Umbilical cord (tissue), 2 donors: ENCODE measurements at places on chromosomes 1 and 21.

- no peak for DNase-seq
These were observed 997 bp downstream of the PRKACB start for GRCh38 chr1:84145068-84145467.

- DNase-seq = peak; percentile 68
These were observed 1.3 kb downstream of the NTNG1 start for GRCh38 chr1:107142140-107142542.

- no peak for DNase-seq
These were observed 16.3 kb downstream of the STRIP1 start for GRCh38 chr1:110050602-110051261.

- DNase-seq = peak; percentile 60
These were observed 10.0 kb upstream of the RYR2 start for GRCh38 chr1:237032029-237032428.

GRCh38 chr1:33719326-33719725 lies 144.6 kb upstream of the HMGB4 start:
- DNase-seq = no peak

GRCh38 chr1:87333692-87334347 lies 5.1 kb downstream of the LMO4 start:
- DNase-seq = no peak

GRCh38 chr1:6109688-6110087 lies 64.0 kb downstream of the KCNAB2 start:
- DNase-seq = no peak

GRCh38 chr1:20322081-20322824 lies 31.6 kb downstream of the VWA5B1 start:
- no peak for DNase-seq

DNA sequence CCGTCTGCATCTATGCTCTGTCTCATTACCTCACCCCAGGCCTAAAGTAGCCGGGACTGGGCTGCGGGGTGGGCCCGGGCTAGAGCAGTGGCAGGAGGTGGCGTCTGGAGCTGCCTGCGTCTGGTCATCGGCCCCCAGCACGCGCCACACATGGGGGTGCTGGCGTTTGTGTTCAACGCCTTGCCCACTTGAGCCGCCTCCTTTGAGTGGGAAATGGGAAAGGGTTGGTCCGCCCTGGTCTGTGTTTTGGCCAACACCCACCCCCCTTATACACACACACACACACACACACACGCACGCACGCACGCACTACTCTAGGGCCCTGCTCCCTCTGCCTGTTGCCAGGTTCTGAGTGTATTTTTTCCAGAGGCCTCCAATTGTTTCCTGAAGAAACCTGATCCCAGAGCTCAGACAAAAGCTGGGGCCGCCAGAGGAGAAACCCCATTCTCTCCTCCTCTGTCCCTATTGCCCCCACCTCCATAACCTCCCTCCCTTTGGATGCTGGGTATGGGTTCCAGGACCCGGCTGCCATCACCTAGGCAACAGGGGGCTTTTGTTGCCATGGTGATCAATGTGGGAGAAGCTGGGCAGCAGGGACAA lies 10.1 kb downstream of the VANGL2 start:
- peak; percentile 36 for DNase-seq

GRCh38 chr1:240607006-240607405 lies 4.9 kb downstream of the GREM2 start:
- DNase-seq = no peak

GRCh38 chr1:234168061-234168724 lies 205.1 kb upstream of the COA6 start:
- DNase-seq = no peak
